ENCODE measurements at places on chromosomes 1 and 21.
A peak's percentile ranks its signal among the peaks of the same experiment; 100 is the strongest.

DNA sequence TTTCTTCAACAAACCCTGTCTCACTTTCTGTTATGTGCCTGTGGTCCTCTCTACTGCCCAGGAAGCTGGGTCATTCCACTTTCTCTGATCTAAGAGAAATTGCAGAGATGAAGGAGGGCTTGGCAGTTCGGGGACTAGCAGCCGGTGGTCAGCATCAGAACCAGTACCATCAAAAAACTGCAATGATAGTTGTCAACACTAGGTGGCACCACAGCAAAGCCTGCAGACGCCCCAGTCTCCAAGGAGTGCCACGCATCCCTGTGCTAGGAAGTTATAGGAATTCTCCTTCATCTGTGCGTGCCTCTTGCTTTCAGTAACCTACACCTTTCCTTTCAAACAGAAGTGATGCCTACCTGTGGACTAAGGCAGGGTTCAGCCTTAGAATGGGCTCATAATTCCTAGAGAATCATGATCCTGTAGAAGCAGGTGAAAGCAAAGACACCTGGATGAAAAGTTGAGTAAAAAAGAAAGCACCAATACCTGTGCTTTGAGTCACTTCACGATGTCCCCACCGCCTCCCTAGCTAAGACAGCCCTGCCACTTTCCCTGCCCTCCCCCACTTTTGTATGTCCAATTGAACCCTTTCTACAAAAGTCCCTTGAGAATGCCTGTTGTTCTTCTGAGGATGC is 129.2 kb downstream of the ADAMTS1 start:
- DNase-seq, result peak; percentile 31

- DNase-seq, result no peak
These were observed 3.2 kb downstream of the TNN start for GRCh38 chr1:175070818-175071217.

DNA sequence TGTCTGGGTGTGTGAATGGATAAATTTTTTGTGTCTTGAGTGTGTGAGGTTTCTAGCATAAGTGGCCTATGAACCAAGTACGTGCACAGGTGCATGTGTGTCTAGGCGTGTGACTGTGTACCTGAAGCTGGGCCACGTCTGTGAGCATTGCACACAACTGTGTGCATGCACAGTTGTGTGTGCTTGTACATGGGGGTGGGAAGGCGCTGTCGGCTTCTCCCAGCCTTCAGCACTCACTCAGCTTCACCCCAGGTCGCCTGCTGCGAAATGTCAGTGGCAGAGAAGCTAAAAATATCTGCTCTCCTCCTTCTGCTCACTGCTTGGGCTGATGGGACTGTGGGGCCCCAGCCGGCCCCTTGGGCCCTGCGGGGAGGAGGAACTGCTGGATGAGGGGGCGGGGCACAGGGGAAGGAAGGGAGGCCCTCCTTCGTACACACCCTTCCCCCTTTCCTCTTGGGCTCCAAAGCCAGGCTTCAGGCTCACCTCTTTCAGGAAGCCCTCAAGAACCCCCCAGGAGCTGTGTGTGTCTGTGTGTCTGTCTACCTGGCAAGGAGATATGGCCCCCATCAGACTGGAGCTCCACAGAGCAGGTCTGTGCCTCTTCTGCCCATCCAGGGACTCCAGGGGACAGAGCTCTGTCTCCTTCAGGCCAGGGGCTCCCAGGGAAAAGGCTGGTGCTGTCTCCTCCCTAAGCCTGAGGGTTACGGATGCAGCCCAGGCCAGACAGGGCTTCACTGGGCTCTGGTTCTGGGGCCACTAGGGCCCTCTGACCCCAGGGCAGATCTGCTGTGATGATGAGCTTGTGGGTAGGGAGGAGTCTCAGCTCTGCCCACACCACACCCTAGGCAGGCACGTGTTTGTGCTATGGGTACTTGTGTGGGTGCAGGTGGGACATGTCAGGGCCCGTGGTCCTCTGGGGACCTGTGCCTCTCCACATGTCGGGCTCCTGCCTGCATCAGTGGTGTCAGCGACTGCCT is 35.6 kb upstream of the WASF2 start:
- peak; percentile 91 for DNase-seq

DNA sequence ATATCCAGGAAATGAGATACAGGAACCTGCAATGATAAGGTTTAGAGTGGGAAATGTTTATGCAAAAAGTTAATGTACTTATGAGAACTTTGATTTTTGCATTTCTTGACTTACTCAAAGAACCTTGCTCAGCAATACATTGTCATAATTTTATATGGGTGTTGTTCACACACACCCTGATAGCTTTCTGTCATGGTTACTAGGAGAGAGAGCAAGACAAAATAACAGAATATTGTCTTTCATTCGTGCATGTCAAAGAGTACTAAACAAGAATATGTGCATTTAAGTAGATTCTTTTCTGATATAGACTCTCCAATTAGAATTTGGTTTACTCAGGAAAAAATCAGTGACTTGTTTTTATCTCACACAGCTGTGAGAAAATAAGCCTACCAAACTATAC is 27.5 kb upstream of the KCNA3 start:
- no peak for DNase-seq
